Thyroid gland (tissue), 4 donors: ENCODE measurements at places on chromosomes 7 and 10. TPM values are rescaled to one million over a fixed set of nuclear protein-coding genes. Genes with fewer than 3 reads are reported as not detected.

DNA sequence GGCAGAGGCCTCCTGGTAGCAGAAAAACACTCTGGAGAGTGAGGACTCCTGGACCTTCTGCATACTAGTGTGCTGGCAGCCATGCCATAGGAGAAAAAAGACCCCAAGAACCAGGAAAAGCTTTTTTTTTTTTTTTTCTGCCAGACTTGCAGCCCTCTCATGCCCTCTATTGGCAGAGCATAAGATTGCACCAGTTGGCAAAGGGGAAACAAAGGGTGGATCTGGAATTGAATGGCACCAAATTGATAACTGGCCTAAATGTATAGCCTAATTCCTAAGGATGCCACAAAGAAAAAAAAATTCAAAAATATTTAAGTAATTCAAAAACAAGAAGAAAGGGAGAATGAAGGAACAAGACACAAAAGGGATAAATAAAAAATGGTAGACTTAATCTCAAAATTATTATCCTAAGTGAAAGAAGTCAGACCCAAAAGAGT is 112.5 kb upstream of the GHITM start:
- peak; percentile 4 for DNase-seq

GRCh38 chr10:97640868-97641811 is 669 bp downstream of the PI4K2A start:
- DNase-seq, result peak; percentile 36

DNA sequence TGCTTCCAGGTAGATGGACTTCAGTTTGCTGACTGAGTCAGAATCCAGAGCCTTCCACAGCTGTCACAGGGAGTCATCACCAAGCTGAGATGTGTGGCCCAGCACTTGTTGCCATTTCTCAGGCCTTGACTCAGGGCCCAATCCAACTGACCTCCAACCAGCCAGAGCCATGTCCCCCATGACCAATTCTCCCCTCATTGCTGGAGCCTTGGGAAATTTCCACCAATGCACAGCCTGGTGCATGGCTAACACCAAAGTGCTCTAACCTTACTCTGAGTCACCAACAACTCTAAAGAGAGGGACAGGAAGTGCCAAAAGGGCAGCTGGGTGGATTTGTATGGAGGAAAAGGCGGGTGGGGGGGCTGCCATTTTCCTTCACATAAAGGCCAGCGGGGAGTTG is 13.4 kb upstream of the GLI3 start:
- no peak for DNase-seq

Gene VSTM2A
- total RNA-seq, result 0.20 TPM

Gene GNG11
- total RNA-seq, result 10.7 TPM

DNA sequence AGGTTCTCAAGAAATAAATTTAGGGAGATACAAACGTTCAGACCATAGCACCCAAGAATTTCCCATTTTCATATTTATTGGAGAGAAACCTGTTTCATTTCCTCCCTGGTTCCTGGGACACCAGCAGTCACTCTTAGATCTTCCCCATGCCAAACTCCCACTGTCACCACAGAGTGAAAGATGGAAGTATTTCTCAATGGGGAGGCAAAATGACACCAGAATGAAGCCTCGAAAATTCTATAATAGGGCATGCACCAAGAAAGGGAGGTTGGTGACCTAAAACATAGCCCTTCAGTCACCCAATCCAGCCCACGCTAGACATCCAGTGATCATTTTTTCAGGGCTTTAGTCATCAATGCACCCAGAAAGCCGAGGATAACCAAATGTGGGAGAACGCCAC is 148.1 kb upstream of the PLXDC2 start:
- DNase-seq, result no peak

Gene MYL10
- not detected for total RNA-seq

DNA sequence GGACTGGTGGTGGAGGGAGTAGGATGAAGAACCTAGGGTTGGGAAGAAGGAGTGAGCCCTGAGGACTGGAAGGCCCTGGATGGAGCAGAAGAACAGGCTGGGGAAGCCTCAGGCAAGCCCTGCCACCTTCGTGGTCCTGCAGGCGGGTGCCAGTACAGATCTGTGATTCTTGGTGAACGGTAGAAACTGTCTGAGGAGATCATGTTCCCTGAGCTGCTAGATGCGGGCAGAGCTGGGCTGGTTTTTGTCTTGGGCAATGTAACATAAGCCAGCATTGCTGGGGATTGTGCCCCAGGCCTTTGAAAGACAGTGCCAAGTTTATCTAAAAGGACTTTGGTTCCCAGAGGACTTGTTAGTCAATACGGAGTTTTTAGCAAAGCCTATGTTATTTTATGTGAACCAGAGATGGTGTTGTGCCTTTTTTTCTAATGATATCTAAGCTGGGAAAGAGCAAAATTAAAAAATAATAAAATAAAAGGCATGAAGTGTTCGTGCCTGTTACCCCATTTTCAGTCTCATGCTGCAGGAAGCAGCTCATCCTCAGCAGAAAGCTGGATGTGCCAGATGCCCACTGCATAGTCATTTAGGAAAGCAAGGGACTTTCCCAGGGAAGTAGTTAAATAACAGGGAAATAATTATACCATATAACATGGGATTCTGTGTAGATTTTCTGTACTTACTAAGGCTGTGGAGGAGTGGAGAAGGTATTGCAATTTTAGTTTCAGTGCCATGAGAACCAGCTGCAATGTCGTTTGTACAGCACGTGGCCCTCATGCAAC is 24.4 kb upstream of the FIGNL1 start:
- DNase-seq, result no peak

Gene EBLN1
- total RNA-seq, result not detected

DNA sequence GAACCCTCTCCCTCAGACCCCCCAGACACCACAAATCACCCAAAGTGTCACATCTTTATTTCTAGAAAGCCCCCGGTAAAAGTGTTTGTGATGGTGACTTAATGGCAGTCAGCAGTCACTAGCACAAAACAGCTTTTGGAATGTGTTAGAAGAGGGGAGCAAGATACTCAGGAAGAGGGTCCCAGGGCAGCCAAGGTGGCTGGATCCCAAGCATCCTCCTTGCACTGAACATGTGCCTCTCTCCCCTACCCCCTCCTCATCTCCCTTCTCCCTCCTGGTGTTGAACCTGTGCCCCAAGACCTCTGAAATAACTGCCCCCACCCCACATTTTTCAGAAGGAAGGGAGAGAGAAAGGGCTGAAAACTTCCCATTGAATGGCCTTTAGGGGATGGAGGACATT is 37.8 kb upstream of the MXI1 start:
- no peak for DNase-seq

DNA sequence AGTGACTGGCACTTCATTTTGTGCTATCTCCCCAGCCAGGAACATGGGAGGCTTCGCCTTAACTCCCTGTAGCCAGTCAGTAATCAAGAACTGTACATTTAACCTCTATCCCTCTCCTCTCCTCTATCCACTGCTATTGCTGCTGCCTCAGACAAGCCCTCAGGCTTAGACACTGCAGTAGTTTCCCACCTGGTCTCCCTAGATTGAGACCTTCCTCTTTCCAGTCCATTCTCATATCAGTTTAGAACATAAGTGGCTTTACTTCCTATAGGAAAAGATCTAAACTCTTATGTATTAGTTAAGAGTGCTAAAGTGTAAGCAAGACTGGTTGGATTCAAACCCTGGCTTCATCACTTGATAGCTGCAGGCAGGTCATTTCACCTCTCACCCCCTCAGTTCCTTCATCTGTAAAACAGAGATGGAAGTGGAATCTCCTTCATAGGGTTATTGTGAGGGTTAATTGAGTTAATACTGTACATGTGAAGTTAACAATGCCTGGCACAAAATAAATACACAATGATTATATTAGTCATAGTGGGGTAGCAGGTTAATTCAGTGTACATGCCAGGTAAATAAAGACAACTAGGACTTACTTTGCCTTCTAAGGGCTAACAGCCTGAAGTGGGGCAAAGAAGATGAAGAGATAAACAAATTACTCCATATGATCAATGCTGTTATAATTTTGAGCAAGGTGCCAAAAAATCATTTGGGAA is 76.1 kb downstream of the ZNF277 start:
- DNase-seq, result no peak

Gene CUZD1
- 0.45 TPM for total RNA-seq

DNA sequence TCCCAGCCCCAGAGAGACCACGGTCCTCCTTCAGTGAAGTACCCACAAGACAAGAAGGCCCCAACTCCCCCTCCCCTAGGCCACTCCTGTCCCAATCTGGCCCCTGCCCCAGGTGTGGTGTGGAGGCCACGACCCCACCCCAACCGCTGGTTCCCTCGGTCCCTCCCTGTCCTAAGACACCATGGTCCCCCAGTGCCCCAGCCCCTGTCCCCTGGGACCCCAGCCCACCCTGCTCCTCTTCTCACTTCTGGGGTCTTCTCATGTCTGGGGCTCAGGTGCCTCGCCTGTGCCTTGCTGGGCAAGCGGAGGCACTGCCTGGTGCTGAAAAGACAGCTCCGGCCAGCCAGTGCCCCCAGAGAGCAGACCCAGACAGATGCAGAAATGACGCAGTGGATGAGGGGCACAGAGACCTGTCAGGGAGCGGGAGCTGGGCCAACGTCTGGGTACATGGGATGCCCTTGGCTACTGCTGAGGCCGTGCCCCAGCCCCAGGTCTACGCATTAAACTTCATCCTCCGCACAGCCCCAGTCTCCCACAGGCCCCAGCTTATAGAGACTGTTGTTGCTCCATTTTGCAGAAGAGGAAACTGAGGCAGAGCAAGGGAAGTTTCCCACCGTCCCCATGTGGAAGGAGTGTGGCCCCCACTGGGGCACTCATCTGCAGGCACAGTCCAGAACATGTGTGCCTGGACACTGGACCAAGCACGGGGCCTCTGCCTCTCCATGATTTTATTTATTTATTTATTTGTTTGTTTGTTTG is 14.8 kb downstream of the GRIFIN start:
- no peak for DNase-seq

Gene OPTN
- total RNA-seq, result 19.9 TPM

GRCh38 chr10:76122056-76122455 is 690.6 kb downstream of the LRMDA start:
- DNase-seq, result no peak

DNA sequence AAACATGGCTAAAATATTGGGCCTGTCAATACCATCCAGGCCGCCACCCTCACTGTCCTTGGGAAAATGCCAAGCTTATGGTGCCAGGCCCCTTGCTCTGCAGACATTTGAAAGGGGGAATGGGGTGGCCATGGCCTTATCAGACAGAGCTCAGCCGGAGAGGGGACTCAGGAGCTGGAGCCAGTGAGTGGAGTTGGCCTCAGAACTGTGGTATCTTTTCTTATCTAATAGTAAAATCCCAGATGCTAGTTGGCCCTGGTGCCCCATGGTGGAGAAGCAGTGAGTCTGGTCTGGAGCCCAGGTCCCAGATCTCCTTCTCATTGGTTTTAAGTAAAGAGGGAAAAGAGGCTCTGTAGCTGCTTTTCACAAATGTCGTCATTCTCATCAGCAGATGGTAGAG is 49.6 kb upstream of the SORCS3 start:
- no peak for DNase-seq

DNA sequence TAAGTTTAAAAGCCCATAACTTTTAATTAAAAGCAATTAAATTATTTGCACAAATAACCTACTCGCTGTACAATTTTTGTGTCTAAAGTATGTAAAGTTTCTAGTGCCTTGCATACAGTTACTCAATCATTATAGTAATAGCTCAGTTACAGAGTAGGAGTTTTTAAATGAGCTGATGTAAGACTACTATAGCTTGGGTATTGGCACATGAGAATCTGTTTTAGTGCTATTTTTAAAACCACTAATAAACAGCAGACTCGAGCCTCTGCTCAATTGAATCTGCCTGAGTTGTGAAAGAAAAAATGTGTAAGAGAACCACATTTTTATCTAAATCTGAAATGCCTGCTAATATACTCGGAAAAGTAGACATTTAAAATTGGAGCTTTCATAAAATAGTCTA is 31.1 kb downstream of the CTNNA3 start:
- no peak for DNase-seq

DNA sequence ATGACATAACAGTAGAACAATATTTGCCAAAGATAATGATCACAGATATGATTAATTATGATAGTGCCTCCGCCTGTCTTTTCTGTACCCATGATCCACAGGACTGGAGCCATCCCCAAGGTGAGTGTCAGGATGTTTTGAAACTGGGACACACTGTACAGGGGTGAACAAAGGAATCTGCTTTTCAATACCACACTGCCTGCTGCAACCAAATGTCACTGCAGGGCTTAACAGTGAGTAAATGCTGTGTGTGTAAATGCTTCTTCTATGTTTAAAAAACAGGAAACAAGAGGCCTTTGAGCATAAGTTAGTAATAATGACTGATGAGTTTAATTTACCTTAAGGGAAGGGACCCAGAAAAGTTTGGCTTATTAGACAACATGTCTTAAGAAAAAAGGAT is 65.2 kb downstream of the HBP1 start:
- DNase-seq, result no peak

Gene SAMD9L
- 17.4 TPM for total RNA-seq

- peak; percentile 4 for DNase-seq
These were observed 53.8 kb downstream of the HGF start for GRCh38 chr7:81715984-81716588.

DNA sequence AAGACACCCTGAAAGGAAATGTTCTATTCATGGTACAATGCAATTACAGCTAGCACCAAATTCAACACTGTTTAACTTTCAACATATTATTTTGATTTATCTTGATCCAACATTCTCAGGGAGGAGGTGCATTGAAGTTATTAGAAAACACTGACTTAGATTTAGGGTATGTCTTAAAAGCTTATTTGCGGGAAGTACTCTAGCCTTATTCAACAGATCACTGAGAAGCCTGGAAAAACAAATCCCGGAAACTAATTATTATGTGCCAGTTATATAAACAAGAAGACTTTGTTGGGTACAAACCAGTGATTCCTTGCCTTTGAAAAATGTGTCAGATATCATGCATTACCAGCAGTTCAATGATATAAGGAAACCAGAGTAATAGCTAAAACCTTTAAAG is 160.1 kb downstream of the CFTR start:
- DNase-seq, result no peak

DNA sequence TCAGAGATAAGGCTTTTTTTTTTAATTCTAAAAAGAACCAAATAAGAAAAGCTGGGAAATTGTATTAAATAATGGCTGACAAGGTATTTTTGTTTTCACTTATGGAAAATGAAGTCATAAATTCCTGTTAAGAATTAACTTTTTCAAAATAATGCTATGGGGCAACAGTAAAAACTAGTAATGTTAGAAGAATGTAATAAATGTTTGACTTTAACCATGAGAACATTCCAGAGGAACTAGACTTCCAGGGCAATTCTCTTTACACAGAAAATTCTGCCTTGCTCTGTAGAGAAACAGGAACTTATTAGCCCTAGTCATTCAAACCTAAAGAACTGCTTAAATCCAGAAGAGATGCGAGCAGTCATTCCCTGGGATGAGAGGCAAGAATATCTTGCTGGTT is 571.1 kb downstream of the IPMK start:
- DNase-seq, result no peak

DNA sequence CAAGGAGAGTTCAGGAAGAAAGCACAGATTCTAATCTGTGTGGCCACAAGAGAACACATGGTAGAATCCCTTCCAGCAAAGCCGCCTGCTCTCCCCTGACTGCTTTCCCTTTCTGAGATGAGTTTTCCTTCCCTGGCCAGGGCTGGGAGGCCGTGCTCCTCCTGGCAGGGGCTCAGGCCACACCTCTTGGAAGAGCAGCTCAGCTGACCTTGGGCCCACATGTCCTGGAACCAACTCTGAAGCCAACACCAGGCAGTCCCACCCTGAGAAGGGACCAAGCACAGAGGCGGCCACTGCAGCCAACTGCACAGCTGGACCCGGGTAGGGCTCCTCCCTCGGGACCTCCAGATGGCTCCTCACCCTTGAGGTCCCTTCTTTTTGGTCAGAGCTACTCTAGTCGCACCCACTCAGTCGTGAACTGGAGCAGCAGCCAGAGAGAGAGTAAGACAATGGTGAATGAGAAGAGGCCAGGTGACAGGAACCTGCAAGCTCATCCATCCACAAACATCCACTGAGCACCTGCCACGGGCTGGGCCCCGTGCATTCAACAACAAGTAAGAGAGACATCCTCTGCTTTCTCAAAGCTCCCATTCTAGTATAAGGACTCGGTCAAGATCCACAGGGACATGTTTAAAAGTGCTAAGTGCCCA is 40.3 kb downstream of the FAM53B start:
- peak; percentile 86 for DNase-seq
